ENCODE measurements at places on chromosomes 2 and 18.

DNA sequence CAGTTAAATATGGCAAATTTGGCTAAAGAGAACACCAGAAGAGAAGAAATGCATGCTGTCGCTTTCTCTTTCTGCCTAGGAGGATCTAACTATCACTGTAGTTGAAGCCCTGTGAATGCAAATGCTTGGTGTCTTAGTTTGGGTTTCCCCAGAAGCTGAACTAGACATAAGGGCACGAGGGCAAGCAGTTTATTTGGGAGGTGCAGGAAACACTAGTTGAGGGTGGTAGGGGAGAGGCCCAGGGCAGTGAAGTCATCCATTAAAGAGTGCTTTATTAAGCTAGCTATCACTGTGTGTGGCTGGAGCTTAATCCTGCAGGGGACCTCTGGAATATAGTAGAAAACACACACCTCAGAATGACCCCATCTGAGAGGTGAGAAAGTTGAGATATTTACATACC lies 639.8 kb upstream of the ZEB2 start:
- DNase-seq: no peak

DNA sequence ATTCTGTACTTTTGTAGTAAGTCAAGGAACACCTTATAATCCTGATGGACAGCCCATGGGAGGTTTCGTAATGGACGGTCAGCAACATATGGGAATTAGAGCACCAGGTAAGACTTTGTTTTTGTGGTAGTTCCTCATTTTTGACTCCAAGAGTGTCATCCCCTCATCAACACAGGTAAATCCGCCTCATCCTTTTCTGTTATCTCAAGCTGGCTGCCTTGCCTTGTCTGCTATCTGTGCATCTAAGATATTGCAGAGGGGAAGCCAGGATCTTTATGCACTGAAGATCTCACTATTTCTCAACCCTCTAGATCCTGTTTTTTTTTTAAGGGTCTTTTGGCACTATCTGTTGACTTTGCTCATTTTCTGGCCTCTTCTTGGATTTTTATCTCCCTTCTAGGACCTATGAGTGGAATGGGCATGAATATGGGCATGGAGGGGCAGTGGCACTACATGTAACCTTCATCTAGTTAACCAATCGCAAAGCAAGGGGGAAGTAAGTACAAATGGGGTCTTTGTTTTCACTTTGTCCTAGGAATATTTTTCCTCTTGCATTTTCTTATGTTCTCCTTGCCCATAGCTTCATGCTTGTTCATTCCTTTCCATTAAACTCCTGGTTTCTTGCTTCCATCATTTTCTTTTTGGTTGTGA lies 133.8 kb downstream of the MEIS1 start:
- no peak for DNase-seq

GRCh38 chr2:69577467-69578197 lies 65.9 kb downstream of the AAK1 start:
- DNase-seq: no peak

GRCh38 chr2:28615706-28616105 lies 119.8 kb downstream of the PLB1 start:
- DNase-seq: no peak

- no peak for DNase-seq
Measured at GRCh38 chr2:191108331-191108730, 42.5 kb downstream of the STAT4 start.

- no peak for DNase-seq
Measured at GRCh38 chr18:3513481-3513880, 63.5 kb downstream of the TGIF1 start.

GRCh38 chr2:18131761-18132160 lies 253.3 kb downstream of the KCNS3 start:
- DNase-seq: no peak

DNA sequence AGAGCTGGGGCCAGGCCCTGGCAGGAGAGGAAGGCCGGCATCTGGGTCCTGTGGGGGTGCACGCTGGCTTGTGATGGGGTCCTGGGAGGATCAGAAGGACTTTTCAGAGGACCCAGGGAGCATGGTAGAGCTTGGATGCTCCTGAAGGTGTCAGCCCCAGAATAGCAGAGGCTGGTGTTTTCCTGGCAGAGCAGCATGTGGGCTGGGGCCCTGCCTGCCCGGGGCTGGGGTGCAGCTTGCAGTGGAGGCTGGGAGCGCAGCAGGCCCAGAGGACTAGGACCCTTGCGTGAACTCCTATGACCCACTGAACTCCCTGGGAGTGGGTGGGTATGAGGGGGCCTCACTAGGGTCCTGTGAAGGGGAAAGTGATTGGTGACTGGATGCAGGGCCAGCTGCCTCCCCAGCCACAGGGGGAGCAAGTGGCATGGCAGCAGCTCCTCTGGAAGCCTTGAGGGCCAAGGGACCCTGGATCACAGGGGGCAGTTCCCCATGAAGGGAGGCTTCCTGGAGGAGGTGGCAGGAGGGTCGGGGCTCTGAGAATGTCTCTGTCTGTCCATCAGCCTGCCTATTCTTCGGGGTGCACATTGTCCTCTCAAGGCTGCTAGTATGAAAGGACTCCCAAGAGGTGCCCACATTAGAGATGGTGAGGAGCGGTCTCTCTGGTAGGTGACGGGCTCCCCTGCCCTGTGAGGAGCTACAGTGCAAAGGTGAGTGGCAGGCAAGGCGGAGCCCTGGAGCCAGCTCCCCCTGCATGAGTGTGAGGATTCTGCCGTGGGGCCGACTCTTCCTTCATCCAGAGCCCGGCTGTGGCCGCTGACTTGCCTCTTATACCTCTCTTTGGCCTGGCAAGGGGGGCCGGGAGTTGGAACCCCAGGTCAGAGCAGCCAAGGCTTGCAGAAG lies 249.0 kb downstream of the DYSF start:
- no peak for DNase-seq

GRCh38 chr2:12584338-12584737 lies 132.4 kb upstream of the TRIB2 start:
- DNase-seq: no peak

- no peak for DNase-seq
Measured at GRCh38 chr18:10349561-10349960, 104.9 kb upstream of the APCDD1 start.

GRCh38 chr2:39525636-39526412 lies 88.7 kb upstream of the MAP4K3 start:
- DNase-seq: no peak

DNA sequence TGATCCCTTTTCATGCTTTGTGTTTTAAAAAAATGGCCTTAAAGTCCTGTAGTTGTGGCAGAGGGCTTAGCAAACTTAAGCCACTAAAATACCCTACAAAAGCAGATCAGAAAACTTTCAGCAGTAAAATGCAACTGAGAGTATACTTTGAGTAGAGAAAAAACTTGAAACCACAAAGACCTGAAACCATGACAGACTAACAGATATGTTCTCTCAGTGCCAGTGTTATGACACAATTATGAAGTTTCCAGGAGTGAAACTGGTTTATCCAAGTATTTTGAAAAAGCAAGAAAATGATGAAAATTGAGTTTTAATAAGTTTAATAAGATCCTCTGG lies 74.5 kb downstream of the SPRED2 start:
- DNase-seq: no peak

GRCh38 chr18:73947180-73947921 lies 200.3 kb downstream of the FBXO15 start:
- DNase-seq: no peak
